Inflammatory macrophage treated with lipopolysaccharide for 4 hours (primary cell): ENCODE measurements at places on chromosomes 12 and 14.

DNA sequence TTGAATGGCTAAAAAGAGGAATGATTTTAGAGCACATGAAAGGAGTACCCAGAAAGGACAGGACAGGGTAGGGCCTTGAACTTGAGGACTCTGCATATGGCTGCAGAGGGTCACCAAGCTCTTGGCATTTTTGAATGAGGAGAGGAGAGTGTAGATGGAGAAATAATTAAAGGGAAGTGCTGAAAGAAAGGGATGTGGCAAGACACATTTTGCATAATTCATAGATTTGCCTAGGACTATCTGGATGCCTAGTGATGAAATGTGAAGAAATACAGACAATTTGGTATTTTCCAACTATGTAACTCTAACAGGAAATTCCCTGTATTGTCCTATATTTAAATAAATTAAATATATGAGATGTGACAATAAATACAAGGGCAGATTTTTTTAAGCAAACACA is 27.5 kb upstream of the MDM1 start:
- DNase-seq, result peak; percentile 98

DNA sequence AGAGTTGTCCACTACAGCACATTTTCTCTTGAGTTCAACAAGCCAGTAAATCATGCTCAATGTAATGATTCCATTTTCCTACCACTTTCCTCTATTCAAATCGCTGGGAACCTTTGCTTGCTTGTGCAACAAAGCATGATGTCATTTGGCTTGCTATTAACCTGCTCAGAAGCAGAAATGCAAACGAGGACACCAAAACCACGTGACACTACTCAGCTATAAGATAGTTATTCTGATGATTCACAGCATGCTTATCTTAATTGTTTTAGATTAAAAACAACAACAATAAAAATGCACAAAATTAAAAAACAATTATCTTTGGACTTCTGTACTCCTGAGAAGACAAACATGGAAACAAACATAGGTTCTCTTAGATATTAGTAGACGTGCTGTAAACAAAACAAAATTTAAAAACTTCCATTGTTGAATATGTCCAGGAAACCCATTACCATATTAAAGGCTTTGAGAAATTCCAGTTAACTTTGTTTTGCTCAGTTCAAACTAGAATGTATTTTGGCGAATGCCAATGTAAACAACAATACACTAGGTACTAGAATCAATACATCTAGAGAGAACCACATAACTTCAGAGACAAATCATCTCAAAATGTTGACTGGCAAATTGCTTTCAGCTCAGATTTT is 77.5 kb upstream of the KRAS start:
- DNase-seq, result peak; percentile 52

- DNase-seq, result no peak
These were observed 43.0 kb downstream of the SMIM41 start for GRCh38 chr12:52122540-52122871.

DNA sequence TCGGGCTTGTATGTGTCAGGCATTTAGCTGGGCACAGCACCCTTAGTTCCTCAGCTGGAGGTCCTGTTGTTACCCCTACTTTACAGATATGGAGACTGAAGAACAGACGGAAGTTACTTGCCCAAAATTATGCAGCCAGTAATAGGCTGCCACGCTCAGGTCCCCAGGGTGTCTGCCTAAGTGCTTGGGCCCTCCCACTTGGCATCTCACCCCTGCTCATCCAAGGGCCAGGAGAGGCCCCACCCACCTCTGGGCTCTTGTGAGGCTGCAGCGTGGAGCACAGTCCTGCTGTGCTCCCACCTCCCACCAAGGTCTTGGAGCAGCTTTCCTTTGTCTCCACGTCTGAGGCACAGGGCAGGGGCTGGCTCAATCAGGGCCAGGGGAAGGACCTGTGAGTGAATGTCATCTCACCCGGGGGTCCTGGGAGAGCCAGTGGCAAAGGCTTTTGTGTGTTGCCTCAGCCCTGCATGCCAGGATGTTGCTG is 64.6 kb downstream of the BEGAIN start:
- DNase-seq, result no peak

- DNase-seq, result no peak
These were observed 183.8 kb downstream of the SLC25A21 start for GRCh38 chr14:36988568-36988967.

GRCh38 chr12:93702707-93703315 is 25.6 kb downstream of the CRADD start:
- DNase-seq, result no peak

GRCh38 chr14:89736881-89737280 is 217.6 kb downstream of the EFCAB11 start:
- DNase-seq, result peak; percentile 56

DNA sequence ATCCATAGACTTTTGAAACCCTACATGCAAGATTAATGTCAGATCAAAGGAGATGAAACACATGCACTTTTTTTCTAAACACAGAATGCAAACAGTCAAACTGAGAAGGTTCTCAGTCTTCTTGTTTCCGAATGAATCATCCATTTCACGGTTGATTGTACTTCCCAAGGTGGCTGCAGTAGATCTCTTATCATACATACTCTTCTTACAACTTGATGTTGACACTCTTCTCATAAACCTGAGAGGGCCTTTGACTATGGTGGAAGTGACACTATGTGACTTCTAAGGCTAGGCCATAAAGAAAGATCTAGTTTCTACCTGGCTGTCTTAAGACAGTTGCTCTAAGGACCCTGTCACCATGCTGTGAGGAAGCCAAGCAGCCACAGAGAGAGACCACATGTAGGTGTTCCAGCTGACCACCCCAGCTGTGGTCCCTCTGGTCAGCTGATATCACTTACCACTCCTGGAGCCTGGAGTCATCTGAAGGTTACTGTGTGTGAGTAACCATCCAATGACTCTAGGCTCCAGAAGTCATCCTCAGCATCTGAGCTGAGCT is 67.2 kb upstream of the HMGA2 start:
- no peak for DNase-seq

GRCh38 chr14:36738269-36738668 is 76.6 kb downstream of the PAX9 start:
- DNase-seq, result no peak

DNA sequence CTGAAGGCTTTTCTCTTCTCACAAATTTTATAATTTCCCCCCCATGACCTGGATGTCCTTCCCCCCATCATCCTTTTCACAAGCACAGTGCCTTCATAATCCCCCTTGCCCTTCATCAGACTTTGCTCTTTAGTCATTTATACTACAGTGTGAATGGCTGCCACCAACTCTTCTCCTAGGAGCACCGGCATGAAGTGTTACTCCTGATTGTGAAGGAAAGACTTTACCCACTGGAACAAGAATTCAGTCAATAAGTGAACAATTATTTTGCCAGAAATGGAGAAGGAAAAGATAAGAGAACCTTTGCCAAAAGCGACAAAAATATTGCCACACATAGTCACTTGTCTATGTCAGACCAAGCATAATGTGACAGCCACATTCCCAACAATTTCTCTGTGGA is 5.0 kb downstream of the SERPINA9 start:
- no peak for DNase-seq

GRCh38 chr12:110750784-110751461 is 8.2 kb upstream of the PPP1CC start:
- DNase-seq, result no peak

GRCh38 chr12:83102499-83102898 is 415.8 kb downstream of the TMTC2 start:
- DNase-seq, result no peak

DNA sequence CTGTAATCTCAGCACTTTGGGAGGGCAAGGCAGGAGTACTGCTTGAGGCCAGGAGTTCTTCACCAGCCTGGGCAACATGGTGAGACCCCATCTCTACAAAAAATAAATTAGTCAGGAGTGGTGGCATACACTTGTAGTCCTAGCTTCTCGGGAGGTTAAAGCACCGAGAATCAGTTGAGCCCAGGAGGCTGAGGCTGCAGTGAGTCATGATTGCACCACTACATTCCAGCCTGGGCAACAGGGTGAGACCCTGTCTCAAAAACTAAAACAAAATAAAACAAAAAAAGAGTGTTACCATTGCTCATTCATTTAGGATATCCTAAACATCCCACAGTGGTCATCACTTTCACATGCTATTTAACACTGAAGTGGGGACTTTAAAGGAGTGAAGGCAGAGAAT is 7.8 kb downstream of the NEK9 start:
- DNase-seq, result no peak

DNA sequence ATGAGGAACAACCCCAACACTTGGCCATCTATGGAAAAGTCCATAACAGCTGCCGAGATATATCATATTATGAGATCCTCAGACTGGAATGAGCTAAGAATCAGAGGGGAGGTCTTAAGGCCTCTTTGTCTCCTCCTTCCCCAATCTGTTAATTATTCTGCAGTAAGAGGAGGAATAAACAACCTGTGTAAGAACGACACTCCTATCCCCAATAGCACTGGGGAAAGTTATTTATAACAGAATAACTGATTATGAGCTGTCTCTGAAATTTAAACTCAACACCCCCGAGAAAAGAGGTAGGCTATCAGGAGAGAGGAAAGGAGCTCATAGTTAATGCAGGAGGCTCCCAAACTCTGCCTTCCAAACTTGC is 68.0 kb downstream of the NIN start:
- DNase-seq, result no peak

GRCh38 chr14:84643446-84643845 is 886.5 kb upstream of the FLRT2 start:
- DNase-seq, result no peak

- DNase-seq, result peak; percentile 87
These were observed 23.2 kb downstream of the BORCS5 start for GRCh38 chr12:12379831-12380730.

DNA sequence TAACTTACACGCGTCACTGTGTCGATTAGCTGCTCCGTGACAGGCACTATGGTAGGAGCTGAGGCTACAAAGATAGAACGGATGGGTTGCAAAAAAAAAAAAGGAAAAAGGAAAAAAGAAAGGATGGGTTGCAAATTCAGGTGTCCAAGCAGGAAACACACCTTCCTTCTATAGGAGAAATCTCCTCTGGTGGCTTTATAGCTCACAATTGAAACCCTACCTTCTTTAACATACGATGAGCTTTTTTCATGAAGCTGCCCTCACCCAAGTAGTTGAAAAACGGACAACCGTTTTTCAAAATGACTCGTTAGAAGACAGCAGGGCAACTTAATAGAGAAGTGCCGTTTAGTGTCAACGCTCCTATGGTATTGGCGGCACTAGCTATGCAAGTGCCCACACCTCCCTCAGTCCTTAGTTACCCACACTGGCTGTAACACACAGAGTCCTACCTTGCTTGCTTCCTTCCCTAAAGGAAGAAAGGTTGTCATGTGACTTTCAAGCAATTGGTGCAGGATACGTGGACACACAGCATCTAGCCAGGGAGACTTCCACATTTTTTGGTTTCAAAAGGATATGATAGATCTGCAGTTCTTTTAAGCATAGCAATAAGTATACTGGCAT is 682 bp upstream of the TRIP11 start:
- DNase-seq, result peak; percentile 60

DNA sequence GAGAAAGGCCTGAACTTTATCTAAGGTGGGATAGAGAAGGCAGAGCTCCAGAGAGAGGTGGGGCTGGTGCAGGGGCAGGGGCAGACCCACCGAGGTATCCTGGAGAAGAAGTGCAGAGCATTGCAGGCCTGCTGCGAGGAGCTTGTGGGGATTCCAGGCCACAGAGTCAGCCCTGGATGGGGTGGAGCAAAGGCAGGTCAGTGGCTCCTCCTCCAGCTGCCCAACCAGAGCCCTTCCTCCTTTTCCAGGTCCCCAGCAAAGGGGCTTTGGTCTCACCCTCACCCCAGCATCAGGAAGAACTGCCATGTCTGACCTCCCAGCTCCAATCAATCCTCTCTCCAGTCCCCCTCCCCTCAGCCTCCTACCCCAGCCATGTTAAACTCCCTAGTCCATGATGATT is 19.8 kb upstream of the ZNF740 start:
- DNase-seq, result no peak

GRCh38 chr12:104012331-104012730 is 37.7 kb downstream of the GLT8D2 start:
- DNase-seq, result no peak

DNA sequence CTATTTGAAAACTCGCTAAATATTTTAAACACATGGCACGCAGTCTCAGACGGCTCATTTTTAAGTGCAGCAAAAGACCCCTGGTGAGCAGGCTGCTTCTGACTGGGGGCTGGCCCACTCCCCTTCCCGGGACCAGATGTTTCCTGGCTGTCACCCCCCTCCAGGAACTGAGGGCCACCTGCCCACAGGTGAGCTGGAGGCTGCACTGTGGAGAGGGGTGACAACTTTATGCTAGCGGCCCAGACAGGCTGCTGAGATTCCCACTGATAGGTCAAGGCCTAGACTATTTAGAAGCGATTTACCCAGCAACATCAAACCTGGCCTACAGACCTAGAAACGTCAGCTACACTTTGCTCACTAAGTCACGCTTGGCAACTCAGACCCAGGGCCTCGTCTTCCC is 92.1 kb downstream of the BCL11B start:
- DNase-seq, result no peak

- DNase-seq, result no peak
These were observed 10.7 kb upstream of the NEUROD4 start for GRCh38 chr12:55008944-55009585.

DNA sequence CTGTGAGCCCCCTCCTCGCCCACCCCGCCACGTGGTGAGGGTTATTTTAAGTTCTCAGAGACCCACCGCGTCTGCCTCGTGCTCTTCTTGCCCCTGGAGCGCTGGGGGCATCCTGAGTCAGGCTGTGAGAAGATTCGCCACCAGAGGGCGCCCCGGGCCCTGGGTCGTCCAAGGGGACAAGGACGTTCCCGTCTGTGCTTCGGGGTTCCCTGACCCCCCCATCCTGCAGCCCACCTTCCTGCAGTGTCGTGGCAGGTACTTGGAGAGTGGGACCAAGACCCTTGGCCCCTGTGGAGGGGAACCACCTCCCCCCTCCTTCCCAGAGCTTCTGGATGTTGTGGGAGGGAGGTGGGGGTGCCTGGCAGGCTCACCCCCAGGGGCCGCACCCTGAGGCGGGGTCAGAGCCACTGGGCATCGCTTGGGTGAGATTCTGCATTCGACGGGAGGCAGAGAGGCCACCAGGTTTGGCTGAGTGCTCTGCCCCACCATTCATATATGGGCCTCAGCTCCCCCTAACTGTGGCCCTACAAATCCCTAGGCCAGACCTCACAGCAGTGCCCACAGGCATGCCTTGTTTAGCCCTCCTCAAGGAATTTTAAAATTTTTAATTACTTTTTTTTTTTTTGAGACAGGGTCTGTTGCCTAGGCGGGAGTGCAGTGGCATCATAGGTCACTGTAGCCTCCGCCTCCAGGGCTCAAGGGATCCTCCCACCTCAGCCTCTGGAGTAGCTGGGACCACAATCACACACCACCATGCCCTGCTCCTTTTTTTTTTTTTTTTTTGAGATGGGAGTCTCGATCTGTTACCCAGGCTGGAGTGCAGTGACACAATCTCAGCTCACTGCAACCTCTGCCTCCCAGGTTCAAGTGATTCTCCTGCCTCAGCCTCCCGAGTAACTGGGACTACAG is 17.0 kb downstream of the RHOF start:
- peak; percentile 78 for DNase-seq
